ENCODE measurements at places on chromosomes 1 and 21.

DNA sequence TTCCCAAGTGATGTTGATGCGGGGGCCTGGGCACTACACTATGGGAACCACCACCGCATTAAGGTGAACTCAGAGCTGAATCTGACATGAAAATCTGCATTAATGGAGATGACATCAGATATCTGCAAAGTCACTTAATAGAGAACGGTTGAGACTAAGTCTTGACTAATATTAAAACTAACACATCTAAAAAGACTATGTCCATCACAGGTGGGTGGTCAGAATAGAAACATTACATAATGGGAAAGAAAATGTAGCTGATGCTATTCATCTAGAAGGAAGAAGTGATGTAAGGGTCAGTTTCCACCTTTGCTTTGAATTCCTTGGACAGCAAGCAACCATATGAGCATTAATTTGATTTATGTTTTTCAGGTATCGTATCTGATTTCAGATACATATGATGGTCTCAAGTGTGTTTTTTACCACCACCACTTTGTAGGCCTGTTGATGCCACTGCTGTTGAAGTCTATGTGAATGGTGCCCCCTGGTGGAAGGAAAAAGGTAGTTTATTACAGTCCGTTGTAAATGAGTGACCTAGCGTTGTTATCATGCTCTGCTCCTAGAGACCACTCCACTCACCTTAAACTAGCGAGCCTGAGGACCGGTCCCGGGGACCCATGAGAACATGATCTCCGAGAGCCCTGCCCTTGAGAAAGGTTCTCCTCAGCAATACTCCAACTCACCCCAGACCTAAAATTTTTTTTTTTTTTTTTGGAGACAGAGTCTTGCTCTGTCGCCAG is 73.5 kb downstream of the BACH1 start:
- DNase-seq: peak; percentile 32

- no peak for DNase-seq
Observed at GRCh38 chr1:241638909-241639622, 1.1 kb downstream of the CHML start.

DNA sequence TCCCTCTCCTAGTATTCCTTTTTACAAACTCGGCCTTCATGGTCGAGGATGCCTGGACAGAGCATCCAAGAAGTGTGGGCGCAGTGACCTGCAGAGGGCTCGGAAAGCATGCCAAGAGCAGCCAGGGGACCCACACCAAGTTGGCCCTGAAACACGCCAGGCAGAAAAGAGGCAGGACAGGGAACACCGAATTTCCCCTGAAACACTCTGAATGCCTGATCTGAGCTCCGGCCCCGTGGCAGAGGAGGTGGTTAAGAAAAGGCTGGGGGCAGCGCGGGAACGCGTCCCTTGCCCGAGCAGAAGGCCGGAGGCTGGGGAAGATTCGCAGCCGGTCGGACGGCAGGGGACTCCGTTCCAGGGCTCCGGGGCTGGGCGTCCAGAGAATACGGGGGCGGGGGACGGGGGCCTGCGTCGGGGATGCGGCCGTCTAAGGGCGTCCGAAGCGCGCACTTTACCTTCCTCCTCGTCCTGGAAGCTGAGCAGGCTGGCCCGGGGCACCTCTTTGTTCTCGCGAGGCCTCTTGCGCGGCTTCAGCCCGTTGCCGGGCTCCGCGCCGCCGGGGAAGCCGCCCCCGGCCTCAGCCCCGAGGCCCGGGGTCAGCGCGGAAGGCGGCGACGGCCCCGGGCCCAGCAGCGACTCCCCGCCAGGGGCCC is 558 bp downstream of the PAXBP1 start:
- peak; percentile 48 for DNase-seq

DNA sequence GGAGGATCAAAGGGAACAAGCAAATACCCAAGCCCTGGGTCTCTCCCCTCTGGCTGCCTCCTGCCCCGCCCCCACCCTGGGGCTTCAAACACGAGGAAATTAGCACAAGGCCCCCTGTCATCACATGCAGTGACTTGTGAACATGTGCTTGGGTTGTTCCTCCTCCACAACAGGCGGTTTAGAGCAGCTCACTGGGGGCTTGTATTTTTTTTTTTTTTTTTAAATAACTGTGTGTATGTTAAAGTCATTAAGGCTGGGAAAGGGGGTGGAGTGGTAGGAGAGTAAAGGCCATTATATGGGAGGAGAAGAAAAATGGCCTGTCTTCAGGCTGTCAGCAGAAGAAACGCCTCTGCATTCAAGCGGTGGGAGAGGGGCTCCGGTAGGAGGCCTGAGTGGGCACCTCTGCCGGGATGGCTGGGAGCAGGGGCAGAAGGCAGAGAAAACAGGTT is 64.2 kb downstream of the PLXNA2 start:
- DNase-seq: no peak

GRCh38 chr1:33182896-33183295 is 1.1 kb upstream of the TRIM62 start:
- no peak for DNase-seq

GRCh38 chr1:159800177-159800930 is 1.8 kb upstream of the FCRL6 start:
- DNase-seq: peak; percentile 46

GRCh38 chr1:44701141-44701573 is 26.6 kb downstream of the ARMH1 start:
- no peak for DNase-seq

- DNase-seq: no peak
Observed at GRCh38 chr1:243452092-243452491, 196.3 kb downstream of the SDCCAG8 start.

GRCh38 chr1:55087439-55087838 is 48.1 kb downstream of the PCSK9 start:
- no peak for DNase-seq

- DNase-seq: no peak
Observed at GRCh38 chr1:232183802-232184201, 446.1 kb downstream of the SIPA1L2 start.

DNA sequence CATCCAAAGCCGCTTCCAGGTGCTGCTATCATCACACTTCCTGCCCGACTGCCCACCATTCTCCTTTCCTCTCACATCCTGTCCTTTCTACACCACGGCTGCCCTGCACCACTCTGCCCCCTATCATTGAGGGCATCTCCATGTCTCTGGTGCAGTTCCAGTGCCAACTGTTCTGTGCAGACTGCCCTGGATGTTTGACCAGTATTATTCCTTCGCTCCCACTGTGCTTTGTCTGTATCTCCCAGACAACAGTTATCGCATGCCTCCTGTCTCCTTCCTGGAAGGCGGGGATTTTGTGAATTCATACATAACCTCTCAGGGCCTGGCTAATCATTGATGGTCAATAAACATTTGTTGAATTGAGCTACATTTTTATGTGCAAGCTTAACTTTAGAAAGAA is 63.6 kb upstream of the GNG12 start:
- no peak for DNase-seq

- no peak for DNase-seq
Observed at GRCh38 chr1:93056214-93056613, 22.9 kb upstream of the MTF2 start.

- no peak for DNase-seq
Observed at GRCh38 chr1:161827786-161828185, 61.7 kb downstream of the ATF6 start.

- no peak for DNase-seq
Observed at GRCh38 chr1:165174491-165174890, 182.0 kb downstream of the LMX1A start.

GRCh38 chr1:178143730-178144690 is 50.1 kb downstream of the RASAL2 start:
- DNase-seq: no peak

- no peak for DNase-seq
Observed at GRCh38 chr21:20276954-20277353, 721.3 kb upstream of the NCAM2 start.

- DNase-seq: no peak
Observed at GRCh38 chr1:237470712-237471338, 419.9 kb downstream of the ZP4 start.

GRCh38 chr1:70504821-70505193 is 93.7 kb downstream of the CTH start:
- no peak for DNase-seq

DNA sequence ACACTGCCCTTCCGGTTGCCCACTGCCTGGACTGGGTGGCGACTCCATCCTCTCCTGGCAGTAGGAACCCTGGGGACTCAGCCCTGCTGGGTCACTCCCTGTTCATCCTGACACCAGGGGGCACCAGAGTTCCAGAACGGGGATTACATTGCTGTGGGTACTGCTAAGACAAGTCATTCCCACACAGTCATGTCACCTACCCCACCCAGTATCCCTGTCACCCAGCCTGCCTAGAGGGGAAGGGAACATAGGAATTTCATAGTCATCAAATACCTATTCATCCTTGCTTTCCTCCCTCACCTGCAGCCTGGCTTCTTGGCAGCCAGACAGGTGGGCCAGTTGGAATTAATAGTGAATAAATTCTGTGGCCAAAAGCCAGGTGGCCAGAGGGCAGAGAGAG is 9.8 kb upstream of the SFN start:
- DNase-seq: peak; percentile 77

DNA sequence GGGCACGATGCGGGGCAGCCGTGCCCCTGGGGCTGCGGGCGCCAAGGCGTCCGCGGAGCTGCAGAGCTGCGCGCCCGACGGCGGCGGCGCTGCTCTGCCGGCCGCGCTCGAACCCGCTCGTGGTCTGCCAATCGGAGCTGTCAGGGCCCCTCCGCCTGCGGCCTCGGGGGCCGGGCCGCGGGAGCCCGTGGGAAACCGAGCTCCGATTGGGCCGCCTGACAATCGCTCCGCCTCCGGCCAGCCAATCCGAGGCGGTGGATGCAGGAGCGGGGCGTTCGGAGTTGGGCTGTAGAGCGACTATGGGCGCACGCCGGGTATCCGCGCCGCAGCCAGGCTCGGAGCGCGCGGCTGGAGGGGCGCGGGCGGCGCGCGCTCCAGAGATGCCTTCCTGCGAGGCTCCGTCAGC is 100.5 kb upstream of the SOD1 start:
- DNase-seq: peak; percentile 90

- no peak for DNase-seq
Observed at GRCh38 chr1:45862008-45862407, 58.6 kb downstream of the MAST2 start.

GRCh38 chr1:177209357-177209756 is 38.6 kb downstream of the BRINP2 start:
- DNase-seq: no peak

GRCh38 chr21:27639286-27639685 is 672.4 kb upstream of the ADAMTS5 start:
- DNase-seq: no peak

DNA sequence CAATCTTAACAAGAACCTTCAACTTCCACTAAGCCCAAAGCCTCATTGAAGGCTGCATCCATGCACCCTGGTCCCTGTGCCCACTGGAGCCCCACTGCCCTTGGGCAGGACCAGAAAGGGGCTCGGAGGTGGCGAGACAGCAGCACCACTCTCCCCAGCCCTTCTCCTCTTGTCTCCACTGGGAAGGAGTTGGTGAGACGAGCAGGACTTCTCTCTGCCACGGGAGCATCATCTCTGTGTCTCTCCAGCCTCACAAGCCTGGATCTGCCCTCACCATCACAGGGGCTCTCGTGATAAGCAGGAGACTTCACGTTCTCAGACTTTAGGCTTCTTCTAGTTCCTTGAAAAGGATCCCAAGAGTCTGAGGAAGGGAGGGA is 7.2 kb upstream of the ETV3L start:
- DNase-seq: no peak

DNA sequence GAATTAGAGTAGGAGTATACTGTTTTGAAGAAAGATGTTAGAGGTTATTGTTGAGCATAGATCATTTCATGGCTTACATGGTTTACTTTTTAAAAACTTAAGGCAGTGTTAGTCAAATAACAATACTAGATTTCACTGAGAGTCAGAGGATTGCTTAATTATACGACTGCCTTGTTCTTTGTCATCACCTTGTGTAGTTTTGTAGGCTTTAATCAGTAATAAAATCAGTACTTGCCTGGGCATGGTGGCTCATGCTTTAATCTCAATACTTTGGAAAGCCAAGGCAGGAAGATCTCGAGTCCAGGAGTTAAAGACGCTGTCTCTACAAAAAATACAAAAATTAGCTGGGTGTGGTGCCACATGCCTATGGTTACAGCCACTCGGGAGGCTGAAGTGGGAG is 41.3 kb upstream of the GPR52 start:
- no peak for DNase-seq

- no peak for DNase-seq
Observed at GRCh38 chr21:29133796-29134195, 3.4 kb downstream of the MAP3K7CL start.

GRCh38 chr1:44151332-44151731 is 9.9 kb upstream of the KLF18 start:
- DNase-seq: no peak

- DNase-seq: no peak
Observed at GRCh38 chr1:22204989-22205913, 62.4 kb upstream of the WNT4 start.

DNA sequence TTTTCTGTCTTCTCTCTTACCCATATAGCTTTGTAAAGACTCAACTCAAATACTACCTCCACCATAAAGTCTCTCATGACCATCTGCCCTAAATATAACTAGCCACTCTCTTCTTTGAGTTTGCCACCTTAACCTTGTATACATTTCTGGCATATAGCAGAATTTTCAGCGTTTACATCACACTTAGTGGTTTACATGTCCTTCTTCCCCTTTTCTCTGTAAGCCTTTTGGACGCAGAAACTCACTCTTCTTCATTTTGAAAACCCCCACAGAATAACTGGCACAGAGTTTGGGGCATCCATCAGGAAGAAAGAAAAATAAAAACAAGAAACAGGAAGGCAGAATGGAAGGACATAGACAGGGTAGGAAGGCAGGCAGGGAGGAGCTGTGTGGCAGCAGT is 131.8 kb upstream of the DUSP10 start:
- no peak for DNase-seq

GRCh38 chr1:221736714-221737113 is 5.2 kb downstream of the DUSP10 start:
- DNase-seq: no peak

DNA sequence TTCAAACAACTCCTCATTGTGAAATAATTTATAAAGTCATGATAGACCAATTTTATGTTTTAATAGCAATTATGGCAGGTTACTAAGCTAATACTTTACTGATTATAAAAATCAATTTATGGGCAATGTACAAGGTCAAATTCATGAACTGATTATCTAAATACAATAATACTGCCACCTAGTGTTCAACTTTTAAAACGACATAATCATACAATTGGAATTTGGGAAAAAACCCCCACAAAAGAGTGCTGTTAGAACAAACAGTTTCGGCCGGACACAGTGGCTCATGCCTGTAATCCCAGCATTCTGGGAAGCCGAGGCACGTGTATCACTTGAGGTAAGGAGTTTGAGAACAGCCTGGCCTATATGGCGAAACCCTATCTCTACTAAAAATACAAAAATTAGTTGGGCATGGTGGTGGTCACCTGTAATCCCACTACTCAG is 14.0 kb downstream of the GTF2B start:
- DNase-seq: no peak

Data from CD4-positive, alpha-beta T cell treated with Interferon gamma for 1 hour (primary cell).